ENCODE measurements at places on chromosomes 6 and 20. TPM values are rescaled to one million over a fixed set of nuclear protein-coding genes. Genes with fewer than 3 reads are reported as not detected.

The KLHDC3 gene
- total RNA-seq = 62.4 TPM

The NKAPL gene
- 0.25 TPM for total RNA-seq

The SRC gene
- 123 TPM for total RNA-seq

The FAM83B gene
- 36.6 TPM for total RNA-seq

The C6orf58 gene
- not detected for total RNA-seq

The CALHM4 gene
- total RNA-seq = not detected

The OXT gene
- total RNA-seq = not detected

The TMEM170B gene
- total RNA-seq = 0.82 TPM

- no peak overlapping the region for H3K4me3 ChIP-seq
- no peaks in the 10 kb centered on the region for H3K36me3 ChIP-seq
- H3K4me1 ChIP-seq = no peaks in the 10 kb centered on the region
- no peaks in the 10 kb centered on the region for H3K27me3 ChIP-seq
Measured at GRCh38 chr20:50364542-50364941, 145.6 kb upstream of the PTPN1 start.

DNA sequence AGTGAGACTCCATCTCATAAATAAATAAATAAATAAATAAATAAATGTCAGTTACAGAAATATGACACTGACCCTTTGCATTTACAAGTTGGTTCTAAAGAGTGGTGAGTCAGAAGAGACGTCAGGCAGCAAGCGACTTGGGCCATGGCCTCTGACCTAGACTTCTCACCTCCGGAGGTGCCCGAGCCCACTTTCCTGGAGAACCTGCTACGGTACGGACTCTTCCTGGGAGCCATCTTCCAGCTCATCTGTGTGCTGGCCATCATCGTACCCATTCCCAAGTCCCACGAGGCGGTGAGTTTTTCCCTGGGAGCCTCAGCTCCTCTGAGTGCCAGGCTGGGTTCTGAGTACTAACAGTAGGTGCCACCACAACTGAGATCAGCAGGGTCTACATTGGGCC lies 11.7 kb downstream of the MANBAL start:
- H3K27ac ChIP-seq = no peak overlapping the region
- DNase-seq = no peak
- no peaks in the 10 kb centered on the region for H3K27me3 ChIP-seq
- no peak overlapping the region for H3K4me3 ChIP-seq
- peaks cover 6% of the 10 kb centered on the region for H3K4me1 ChIP-seq
- H3K36me3 ChIP-seq = peaks cover 6% of the 10 kb centered on the region

- no peak for DNase-seq
- H3K36me3 ChIP-seq = no peaks in the 10 kb centered on the region
- no peaks in the 10 kb centered on the region for H3K27me3 ChIP-seq
Measured at GRCh38 chr6:37492236-37492972, 7.3 kb downstream of the CCDC167 start.

- H3K27me3 ChIP-seq = no peaks in the 10 kb centered on the region
- no peak overlapping the region for H3K4me3 ChIP-seq
- DNase-seq = no peak
- no peak overlapping the region for H3K27ac ChIP-seq
- H3K36me3 ChIP-seq = no peaks in the 10 kb centered on the region
Measured at GRCh38 chr6:152783217-152783878, 32.8 kb downstream of the VIP start.

- peak; percentile 56 for DNase-seq
- H3K36me3 ChIP-seq = no peaks in the 10 kb centered on the region
- H3K27ac ChIP-seq = peak overlapping the region; percentile 97
- H3K4me1 ChIP-seq = peaks cover 6% of the 10 kb centered on the region
Measured at GRCh38 chr20:1327827-1328679, 886 bp downstream of the SDCBP2 start.

DNA sequence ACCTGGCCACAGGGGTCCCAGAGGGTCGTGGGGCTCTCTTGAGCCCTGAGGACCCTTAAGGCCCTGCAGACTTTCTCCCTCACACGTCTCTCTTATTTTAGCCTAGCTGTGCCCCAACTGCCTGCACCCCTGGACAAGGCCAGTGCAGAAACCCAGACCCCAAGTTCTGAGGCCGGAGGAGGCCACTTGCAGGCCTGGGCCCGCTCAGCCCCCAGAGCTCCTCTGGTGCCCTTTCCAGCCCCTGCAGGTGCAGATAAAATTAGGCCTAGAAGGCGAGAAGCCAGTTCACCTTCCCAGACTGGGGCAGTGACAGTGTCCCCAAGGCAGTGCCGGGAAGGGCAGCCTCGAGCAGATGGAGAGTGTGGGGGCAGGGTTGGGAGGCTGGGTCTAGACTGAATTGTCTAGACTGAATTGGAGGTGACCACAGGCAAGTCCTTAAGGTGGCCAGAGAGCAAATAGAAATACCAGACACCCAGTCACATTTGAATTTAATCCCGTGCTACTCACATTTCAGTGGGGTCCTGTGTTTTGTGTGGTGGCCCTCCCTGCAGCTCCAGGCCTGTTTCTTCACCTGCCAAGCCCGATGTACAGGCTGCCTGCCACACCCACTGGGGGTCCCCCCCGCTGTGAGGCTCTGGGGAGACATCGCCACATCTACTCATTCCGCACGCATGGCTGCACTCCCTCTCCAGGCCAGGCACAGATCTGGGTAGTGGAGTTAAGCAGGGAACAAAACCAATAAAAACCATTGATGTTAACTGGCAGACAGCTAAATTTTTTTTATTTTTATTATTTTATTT lies 8.6 kb upstream of the IP6K3 start:
- DNase-seq = no peak
- no peak overlapping the region for H3K27ac ChIP-seq
- no peaks in the 10 kb centered on the region for H3K36me3 ChIP-seq
- peaks cover 9% of the 10 kb centered on the region for H3K4me1 ChIP-seq
- H3K27me3 ChIP-seq = no peaks in the 10 kb centered on the region

DNA sequence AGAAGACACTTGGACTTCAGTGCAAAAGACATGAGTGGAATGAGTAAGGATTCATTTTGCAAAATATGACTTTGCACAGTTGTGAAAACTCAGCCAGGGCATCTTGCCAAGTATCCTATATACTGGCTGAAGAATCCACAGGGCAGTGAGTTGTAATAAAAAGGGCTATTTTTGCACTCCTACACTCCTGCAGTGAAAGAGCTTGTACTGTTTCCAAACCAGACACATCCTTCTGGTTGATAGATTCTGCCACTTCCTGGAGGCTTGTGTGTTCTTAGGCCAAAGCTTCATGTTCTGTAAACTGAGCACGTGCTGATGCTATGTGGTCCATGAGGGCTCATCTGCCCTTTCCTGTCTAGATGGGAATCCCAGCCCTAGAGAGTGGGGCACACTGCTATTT lies 34.9 kb downstream of the GMPR start:
- DNase-seq = no peak
- no peaks in the 10 kb centered on the region for H3K4me1 ChIP-seq
- no peak overlapping the region for H3K4me3 ChIP-seq
- no peak overlapping the region for H3K27ac ChIP-seq

DNA sequence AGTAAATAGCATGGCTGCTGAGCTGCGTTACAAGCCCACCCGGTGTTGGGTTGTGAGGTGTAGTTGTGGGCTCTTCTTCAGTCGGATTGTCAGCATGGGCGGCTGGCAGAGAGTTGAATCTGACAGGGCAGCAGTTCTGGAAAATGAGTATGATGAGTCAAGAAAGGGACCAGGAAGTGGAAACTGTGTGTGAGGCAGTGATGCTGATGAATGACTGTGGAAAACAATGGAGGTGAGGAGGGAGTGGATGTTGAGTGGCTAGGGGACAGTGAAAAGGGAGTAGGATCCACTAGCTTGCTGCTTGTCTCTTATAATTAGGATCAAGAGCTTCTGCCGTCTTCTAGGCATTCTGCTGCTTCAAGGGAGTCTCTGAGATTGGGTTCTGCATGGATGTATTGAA lies 154.3 kb downstream of the ESR1 start:
- H3K27ac ChIP-seq = no peak overlapping the region
- no peaks in the 10 kb centered on the region for H3K27me3 ChIP-seq
- H3K36me3 ChIP-seq = no peaks in the 10 kb centered on the region
- DNase-seq = no peak
- no peak overlapping the region for H3K4me3 ChIP-seq
- H3K4me1 ChIP-seq = no peaks in the 10 kb centered on the region

GRCh38 chr6:71602385-71603007 lies 283.9 kb upstream of the RIMS1 start:
- no peaks in the 10 kb centered on the region for H3K4me1 ChIP-seq
- H3K27ac ChIP-seq = no peak overlapping the region
- no peak for DNase-seq
- no peaks in the 10 kb centered on the region for H3K36me3 ChIP-seq
- H3K4me3 ChIP-seq = no peak overlapping the region
- no peaks in the 10 kb centered on the region for H3K27me3 ChIP-seq

DNA sequence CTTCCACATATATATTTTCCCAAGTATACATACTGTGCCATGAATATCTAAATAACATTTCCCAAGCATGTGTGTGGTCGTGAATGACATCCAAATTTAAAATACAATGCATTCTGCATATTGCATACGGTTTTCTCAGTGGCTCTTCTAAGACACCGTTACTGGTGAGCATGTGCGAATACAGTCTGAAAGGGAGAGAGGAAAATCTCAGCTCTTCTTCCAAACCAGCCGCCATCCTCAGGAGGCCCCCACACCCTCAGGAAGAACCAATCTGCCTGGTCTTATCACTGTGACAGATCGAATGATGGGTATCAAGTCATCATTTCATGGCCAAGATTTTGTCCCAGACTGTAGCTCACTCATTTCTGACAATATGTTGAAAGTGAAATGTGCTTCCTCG lies 50.7 kb downstream of the ADAT2 start:
- no peak overlapping the region for H3K4me3 ChIP-seq
- H3K36me3 ChIP-seq = no peaks in the 10 kb centered on the region
- no peak for DNase-seq
- no peaks in the 10 kb centered on the region for H3K27me3 ChIP-seq

DNA sequence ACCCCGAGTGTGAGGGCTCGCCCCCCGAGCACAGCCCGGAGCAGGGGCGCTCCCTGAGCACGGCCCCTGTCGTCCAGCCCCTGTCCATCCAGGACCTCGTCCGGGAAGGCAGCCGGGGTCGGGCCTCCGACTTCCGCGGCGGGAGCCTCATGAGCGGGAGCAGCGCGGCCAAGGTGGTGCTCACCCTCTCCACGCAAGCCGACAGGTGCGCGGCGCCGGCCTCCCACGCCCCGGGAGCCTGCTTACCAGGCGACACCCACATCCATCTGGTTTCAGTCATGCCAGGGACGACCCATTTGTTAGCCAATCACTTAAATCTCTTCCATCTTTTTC lies 73.5 kb upstream of the PBOV1 start:
- H3K36me3 ChIP-seq = no peaks in the 10 kb centered on the region
- no peak overlapping the region for H3K4me3 ChIP-seq
- H3K27me3 ChIP-seq = no peaks in the 10 kb centered on the region
- no peak overlapping the region for H3K27ac ChIP-seq
- no peaks in the 10 kb centered on the region for H3K4me1 ChIP-seq
- no peak for DNase-seq
